ENCODE measurements at places on chromosomes 16 and 17.

- no peak for DNase-seq
Measured at GRCh38 chr16:25614716-25615265, 77.0 kb upstream of the HS3ST4 start.

DNA sequence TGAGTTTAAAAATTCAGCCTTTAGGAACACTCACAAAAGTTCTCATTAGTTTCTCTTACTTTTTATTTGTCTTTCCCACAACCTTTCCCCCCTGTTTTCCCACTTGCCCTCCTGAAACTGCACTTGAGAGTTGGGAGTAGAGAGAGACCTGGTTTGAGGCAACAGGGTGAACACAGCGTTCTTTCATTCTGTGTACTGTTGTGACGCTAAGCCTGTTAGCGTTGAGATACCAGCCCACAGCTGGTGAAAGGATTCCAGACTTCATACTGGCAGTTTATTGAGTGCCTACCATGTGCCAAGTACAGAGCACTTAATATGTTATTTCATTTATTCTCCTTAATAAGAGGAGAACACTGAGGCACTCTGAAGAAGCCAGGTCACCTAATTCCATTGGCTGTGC lies 10.3 kb downstream of the TNRC6C start:
- DNase-seq, result no peak

DNA sequence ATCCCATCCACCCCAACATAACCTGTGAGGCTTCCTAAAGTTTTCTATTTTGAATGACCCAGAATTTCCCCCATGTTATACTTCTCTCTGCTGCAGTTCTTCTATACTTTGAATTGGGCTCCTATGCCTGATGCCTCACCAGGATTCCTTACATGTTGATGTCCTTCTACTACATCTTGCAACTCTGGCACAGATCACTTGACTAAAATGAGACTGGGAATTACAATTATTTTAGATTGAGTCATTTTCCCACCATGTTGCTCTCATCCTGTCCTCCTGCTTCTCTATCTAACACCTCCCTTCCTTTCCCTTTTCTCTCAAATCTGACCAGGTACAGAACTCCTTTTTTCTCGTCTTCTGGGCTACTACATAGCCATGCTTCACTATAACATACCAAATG lies 314.0 kb upstream of the KCNJ16 start:
- DNase-seq, result no peak

DNA sequence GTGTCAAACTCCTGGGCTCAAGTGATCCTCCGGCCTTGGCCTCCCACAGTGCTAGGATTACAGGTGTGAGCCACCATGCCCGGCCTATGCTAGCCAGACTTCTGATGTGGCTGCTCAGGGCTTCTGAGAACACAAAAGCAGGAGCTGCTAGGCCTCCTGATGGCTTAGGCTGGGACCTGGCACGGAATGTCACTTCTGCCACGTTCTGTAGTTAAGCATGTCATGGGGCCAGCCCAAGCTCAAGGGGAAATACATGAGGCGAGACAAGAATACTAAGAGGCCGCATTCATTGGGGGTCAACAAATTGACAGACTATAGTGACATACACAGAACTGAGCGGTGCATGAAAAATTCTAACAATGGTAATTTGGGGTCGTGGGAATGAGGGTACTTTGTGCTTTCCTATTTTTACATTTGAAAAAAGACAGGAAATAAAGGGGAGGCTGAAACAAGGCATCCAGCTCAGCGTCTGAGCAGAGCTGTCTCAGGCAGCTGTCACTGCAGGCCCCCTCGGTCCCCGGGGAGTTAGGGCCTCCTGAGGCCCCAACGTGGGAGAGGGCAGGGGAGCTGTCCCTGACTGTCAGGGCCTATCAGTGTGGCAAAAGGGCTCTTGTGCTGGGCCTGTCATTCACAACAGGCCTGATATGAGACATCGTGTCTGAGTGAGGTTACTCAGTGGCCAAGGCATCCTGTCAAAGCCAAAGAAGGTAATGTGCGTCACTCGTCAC lies 26.4 kb downstream of the CFAP20 start:
- DNase-seq, result no peak

DNA sequence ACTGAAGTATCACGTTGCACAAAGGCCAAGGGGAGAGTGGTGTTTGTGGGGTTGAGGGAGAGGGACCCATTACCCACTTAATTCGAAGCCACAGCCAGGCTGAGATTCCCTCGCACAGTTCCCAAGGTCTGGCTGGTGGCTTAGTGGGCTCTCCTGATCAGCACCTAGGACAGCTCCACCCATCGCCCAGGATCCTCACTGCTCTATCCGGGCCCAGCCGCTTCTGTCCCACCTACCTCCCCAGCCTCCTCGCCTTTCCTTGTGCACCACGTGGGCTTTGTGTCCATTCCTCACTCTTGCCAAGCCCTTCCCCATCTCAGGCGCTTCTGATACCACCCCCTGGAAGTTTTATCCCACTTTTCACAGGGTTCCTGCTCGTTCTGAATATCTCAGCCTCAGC lies 163.5 kb downstream of the CCT6B start:
- DNase-seq, result peak; percentile 4

- DNase-seq, result no peak
Measured at GRCh38 chr17:55237841-55238178, 26.9 kb upstream of the HLF start.

DNA sequence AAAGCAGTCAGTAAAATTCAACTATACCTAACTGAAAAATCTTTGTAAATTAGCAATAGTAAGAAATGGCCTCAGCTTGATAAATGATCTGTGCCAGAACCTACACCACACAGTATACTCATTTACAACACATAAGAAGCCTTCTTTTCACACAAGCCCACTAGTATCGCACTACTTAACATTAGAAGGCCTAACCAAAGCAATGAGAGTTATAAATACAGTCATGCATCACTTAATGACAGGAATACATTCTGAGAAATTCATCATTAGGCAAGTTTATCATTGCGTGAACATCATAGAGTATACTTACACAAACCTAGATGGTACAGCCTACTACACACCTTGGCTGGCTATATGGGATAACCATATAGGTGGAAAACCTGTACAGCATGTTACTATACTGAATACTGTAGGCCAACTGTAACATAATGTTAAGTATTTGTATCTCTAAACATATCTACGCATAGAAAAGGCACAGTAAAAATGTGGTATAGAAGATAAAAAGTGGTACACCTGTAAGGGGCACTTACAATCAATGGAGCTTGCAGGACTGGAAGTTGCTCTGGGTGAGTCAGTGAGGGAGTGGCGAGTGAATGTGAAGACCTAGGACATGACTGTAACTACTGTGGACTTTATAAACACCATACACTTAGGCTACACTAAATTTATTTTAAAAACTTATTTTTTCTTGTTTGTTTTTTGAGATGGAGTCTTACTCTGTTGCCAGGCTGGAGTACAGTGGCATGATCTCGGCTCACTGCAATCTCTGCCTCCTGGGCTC lies 126.5 kb upstream of the CORO6 start:
- no peak for DNase-seq

DNA sequence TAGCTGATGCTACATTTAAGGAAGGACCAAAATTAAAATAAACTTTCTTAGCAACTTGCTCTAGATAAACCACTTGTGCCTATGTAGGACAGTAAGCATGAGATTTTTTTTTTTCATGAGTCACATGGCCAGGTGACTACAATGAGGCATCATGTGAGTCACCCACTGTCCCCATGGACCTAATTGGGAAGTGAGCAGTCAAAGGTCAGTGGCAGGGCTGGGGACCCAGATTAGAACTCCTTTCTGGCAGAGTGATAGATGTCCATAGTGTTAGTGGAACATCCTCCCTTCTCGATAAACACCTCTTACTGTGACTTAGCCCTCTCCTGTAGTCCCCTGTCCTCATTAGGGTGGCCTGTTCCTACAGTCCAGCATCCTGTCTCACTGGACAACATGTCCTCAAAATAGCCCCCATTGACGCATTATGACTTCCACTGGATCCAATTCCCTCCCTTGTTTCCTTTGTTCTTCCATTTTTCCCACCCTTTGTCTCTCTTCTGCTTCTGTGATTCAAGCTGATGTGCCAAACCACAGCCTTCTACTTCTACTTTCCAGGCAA lies 12.4 kb downstream of the ITGB3 start:
- no peak for DNase-seq

DNA sequence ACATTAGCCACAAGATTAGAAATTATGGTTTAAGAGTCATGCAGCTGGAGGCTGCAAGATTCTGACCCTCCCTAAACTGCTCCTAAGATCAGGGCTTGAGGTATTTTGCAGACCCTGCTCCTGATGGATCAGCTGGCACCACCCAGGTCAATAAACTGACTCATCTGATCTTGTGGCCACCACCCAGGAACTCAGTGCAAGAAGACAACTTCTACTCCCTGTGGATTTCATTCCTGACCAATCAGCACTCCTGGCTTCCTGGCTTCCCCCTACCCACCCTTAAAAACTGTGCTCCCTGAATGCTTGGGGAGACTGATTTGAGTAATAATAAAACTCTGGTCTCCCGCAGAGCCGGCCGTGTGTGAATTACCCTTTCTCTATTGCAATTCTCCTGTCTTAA lies 25.0 kb upstream of the MILR1 start:
- no peak for DNase-seq

GRCh38 chr17:28204751-28205150 lies 114.2 kb upstream of the TMEM97 start:
- no peak for DNase-seq

DNA sequence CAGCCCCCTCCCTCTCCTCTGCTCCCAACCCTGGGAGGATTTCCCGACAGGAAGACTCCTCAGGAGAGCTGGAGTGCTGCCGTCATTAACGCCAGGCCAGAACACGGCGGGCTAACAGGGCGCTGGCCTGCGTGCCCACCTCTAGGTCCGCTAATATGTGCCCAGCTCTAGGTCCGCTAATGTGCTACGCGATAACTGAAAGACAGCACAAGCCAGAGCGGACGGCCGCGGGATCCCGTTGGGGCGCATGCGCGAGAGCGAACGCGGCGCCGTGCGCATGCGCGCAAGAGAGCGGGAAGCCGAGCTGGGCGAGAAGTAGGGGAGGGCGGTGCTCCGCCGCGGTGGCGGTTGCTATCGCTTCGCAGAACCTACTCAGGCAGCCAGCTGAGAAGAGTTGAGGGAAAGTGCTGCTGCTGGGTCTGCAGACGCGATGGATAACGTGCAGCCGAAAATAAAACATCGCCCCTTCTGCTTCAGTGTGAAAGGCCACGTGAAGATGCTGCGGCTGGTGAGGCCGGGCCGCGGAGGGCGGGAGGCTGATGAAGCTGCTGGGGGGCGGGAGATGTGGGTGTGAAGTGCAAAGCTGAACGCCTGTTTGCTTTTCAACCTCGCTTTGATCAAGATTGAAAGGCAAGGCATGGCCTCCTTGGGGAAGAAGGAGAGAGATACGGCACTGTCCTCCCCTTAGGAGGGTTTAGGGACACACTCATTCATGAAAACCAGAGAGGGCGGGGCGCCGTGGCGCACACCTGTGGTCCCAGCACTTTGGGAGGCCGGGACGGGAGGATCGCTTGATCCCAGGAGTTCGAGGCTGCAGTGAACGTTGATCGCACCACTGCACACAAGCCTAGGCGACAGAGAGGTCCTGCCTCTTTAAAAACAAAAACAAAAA lies at the start of gene CKLF:
CKLF (plus strand) TSS at position 291 of the 892 bp plus-strand sequence; CDS start at position 431, 140 bp downstream.
- peak; percentile 72 for DNase-seq
